ENCODE measurements at places on chromosomes 11 and 22.
A peak's percentile ranks its signal among the peaks of the same experiment; 100 is the strongest.

GRCh38 chr22:23608583-23608982 lies 23.5 kb downstream of the DRICH1 start:
- no peak for DNase-seq

DNA sequence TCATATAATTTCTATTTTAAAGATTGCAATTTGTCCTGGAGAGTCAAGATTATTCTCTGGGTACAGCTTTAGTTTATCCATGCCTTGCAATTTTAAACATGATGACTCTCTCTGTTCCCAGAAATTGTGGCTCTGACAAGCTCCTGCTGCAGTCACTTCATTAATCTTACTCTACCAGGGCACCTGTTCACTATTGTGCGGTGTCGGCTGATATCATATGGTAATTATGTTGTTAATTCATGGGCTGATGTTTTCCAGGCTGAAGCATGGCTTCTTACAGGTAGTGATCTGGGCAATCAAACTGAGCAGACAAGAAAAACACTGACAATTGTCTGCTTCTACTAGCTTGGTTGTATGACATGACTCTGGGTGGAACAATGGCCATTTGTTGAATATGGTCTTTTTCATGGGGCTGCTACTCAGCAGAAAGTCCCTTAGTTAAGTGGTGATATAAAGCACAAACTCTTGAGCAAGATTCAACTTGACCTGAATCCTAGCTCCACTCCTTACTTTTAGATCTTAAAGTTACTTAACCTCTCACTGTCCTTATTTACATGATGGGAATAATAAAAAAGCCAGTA lies 230.7 kb downstream of the FAT3 start:
- DNase-seq = peak; percentile 29

DNA sequence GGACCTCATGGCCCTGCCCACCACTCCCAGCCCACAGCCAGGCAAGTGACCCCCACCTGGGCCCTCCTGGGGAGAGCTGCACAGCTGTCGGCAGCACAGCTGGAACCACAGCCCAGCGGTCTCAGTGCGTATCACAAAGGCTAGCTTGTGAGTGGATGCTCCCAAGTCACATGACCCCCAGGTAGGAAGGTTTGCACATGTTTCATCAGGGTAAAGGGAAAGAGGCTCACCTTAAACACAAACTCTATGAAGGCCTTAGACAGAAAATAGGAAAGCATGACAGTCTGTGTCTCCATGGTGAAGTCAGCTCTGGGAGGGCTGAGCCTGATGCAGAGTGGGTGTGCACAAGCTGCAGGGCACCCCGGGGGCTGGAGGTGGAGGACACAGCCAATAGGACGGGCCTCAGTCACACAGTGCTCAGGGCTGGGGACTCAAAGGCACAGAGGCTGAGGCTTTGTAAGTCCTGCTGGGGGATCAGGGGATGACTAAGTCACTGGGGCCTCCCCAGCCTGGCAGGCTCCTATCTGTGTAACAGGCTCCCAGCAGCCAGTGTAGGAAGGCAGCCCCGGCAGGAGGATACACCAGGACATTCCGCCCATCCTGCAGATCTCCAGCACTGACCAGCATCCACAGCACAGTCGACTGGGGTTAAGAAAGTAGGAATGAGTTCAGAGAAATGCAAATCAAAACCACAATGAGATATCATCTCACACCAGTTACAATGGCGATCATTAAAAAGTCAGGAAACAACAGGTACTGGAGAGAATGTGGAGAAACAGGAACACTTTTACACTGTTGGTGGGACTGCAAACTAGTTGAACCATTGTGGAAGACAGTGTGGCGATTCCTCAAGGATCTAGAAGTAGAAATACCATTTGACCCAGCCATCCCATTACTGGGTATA lies 22.0 kb downstream of the CELSR1 start:
- DNase-seq = no peak

GRCh38 chr11:9563196-9563730 lies 10.2 kb upstream of the WEE1 start:
- DNase-seq = no peak

DNA sequence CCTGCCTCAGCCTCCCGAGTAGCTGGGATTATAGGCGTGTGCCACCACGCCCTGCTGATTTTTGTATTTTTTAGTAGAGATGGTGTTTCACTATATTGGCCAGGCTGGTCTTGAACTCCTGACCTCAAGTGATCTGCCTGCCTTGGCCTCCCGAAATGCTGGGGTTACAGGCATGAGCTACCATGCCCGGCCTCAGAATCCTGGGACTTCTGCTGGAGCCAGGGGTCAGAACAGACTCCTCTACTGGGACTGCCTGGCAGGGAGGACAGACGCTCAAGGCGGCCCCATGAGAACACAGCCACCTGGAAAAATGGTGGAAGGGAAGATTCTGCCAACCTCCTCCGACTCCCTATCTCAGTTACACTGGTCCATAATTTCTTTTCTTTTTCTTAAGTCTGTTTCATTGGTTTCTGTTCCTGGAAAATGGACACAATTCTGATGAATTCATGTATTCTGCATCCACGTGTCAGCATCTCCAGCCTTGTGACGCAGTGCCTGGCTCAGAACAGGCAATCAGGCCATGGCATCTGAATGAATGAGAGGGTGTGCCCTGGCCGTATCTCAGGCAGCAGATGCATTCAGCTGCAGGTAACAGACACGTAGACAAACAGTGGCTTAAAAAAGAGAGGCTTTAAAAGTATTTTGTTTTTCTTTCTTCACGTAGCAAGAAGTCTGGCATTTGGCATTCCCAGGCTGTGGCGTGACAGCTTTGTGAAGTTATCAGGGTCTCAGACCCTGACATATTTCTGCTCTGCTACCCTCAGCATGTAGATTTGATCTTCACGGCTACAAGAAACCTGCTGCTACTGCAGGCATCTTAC lies 4.8 kb downstream of the SMIM38 start:
- DNase-seq = no peak

GRCh38 chr11:37124384-37124783 lies 526.3 kb upstream of the RAG2 start:
- DNase-seq = no peak

DNA sequence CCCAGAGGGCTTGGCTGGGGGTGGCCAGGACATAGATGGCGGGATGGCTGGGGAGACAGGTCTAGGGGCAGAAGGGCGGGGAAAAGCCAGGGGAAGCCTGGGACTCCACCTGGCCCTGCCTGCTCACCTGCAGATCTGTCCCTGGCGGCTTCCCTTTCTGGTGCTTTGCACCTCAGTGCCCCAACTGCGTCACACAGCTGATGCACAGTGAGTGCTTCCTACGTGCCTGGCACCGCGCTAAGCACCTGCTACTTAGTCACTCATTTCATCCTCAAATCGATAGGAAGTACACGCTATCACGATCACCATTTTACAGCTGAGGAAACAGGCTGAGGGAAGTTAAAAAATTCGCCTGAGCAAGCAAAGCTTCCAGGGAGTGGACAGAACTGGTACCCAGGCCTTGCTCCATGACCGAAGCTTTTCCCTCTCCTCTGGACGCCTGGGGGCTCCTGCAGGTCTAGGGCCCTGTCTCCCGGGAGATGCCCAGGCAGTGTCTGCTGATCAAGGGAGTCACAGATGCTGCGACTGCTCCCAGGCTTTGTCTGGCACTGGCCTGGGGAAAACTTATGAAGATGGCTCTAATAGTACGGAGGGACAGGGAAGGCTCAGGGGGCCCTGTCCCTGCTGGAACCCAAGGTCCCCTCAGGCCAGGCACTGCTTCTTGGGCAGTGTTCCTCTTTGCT lies 63.0 kb upstream of the TTLL12 start:
- DNase-seq = no peak

DNA sequence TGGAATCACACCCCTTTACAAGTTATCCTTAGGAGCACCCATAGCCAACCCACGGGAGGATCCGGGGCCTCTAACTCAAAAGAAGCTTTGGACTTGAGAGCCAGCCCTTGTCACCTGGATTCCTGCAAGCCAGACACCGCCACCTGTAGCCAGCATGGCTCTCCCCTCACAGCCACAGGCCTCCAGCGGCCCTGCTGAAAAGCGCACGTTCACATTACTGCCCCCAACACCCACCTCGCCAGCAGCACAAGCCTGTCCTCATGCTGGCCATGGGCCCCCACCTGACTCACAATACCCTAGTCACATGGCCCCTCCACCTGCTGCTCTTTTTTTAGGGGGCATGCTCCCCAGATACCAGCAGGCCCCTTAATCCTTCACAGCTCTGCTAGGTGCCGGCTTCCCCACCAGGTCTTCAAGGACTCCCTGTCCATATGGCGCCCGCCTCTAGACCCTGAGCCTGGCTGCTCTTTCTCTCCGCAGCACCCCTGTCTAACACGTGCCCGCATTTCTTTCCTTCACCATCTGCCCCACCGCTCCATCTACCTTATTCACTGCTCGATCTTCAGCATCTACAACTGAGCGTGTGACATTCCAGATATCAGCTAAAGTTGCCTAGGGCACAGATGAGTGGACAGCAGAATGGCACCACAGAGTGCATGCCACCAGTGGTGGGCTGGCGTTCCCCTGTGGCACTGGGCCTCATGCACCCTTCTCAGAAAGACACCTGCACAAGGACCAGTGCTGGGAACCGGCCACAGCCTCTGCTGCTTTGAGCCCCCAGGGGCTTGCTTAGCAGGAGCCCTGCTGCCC lies 6.6 kb downstream of the CARS1 start:
- DNase-seq = no peak

DNA sequence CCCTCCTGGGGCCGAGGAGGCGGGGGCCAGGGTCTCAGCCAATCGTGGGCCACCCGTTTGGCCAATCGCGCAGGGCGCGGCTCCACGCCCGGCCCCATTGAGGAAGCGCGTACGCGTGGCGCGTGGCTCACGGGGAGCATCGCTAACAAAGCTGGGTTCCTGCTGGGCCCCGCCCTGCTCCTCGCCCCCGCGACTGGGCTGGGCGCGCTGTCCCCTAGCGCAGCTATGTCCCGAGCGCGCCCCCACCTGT lies 614 bp upstream of the ASCL2 start:
- no peak for DNase-seq

GRCh38 chr11:995752-996420 lies 40.6 kb downstream of the MUC6 start:
- no peak for DNase-seq

- no peak for DNase-seq
Measured at GRCh38 chr11:77303328-77303727, 1.8 kb upstream of the GDPD4 start.

GRCh38 chr11:100810666-100811065 lies 123.6 kb downstream of the ARHGAP42 start:
- no peak for DNase-seq

GRCh38 chr22:46352691-46353386 lies 17.3 kb downstream of the TRMU start:
- no peak for DNase-seq

DNA sequence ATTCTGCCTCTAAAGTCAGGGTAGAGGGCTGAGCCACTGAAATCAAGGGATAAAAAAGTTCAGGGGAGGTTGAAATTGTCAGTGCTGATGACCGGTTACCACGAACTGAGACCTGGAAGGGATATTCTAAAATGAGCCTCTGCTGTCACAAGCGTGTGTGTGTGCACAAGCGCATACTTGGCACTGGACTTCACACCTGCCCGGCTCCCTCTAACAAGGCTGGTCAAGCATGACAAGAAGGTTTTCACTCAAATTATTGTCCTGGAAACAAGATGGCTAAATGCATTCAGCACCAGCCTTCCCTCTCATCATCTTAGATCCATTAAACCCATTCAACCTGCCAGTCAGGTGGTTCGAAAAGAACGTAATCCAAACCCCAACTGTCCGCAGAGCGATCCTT lies 54.8 kb upstream of the CECR2 start:
- DNase-seq = no peak

- no peak for DNase-seq
Measured at GRCh38 chr11:19949606-19950005, 210.7 kb downstream of the DBX1 start.

- no peak for DNase-seq
Measured at GRCh38 chr11:126426106-126426505, 70.6 kb downstream of the ST3GAL4 start.

GRCh38 chr11:39745401-39745800 lies 1714.1 kb downstream of the LRRC4C start:
- no peak for DNase-seq

GRCh38 chr22:20156611-20157429 lies 6.0 kb upstream of the CCDC188 start:
- DNase-seq = peak; percentile 54

DNA sequence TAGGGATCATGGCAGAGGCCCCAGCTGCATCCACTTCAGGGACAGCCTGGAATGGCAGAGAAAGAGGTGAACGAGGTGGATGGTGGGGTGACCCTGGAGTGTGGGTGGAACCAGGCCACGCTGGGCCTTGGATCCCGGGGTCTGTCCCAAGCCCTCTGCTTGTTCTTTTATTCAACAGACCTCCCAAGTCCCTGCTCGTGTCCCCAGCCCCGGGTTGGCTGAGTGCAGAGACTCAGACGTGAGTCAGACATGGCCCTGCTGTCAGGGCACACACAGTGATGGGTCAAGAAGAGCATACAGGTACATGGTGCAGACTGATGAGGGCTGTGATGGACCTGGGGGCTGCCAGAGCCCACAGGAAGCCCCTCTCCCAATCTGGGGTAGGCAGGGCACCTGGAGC lies 6.6 kb downstream of the ARHGAP8 start:
- DNase-seq = no peak

GRCh38 chr11:117823294-117823945 lies 1.1 kb downstream of the FXYD2 start:
- no peak for DNase-seq

DNA sequence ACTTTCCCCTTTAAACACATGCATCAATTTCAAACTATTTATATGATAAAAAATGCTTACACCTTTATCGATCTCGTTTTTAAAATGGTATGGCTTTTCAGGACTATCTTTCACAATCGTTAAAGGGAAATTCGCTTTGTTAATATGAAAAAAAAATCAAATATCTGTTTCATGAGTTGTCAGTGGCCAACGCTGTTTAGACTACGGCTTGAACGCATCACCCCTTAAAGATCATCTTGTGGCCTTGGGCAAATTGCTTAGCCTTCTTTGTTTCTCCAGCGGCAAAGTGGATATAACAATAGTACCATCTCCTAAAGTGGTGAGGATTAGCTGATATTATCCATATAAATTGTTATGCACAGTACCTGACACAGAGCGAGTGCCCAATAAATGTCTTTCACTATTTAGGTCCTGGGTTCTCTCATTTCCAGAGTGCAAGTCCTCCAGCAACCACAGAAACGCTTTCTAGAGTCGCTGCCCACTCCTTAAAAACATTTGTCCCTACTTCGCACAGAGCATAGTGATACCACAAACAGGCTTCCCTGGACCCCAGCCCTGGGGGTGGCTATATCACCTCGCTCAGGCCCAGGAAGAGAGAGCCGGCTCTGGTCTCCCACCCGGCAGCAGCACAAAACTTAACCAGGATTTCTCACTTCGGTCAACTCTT lies 904 bp downstream of the SLC35F2 start:
- no peak for DNase-seq

GRCh38 chr11:41222236-41222635 lies 237.2 kb downstream of the LRRC4C start:
- DNase-seq = peak; percentile 50

GRCh38 chr11:67651976-67652781 lies 1.6 kb upstream of the ACY3 start:
- DNase-seq = no peak

GRCh38 chr11:119912229-119912628 lies 183.2 kb upstream of the NECTIN1 start:
- no peak for DNase-seq
